Activated gamma-delta T cell treated with Interleukin-2 at 50 U/mL for 16 hours (primary cell): ENCODE measurements at places on chromosomes 11 and 22.

DNA sequence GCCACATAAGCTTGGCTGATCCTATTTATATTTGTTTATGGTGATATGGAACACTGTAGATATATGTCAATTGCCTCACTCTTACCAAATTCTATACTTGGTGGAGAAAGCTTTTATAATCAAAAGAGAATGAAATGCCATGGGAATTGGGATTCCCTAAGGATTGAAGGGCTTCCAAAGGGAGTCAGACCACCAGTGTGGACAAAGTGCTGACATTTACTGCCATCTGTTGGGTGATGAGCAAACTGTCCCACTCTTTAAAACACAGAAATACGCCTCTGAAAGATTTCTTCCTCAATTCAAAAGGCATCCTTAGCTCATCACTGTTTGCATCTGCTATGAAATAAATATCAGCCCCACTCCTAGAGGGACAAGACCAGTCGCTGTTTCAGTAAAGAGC, 7.1 kb downstream of the SLC1A2 start:
- DNase-seq, result no peak

DNA sequence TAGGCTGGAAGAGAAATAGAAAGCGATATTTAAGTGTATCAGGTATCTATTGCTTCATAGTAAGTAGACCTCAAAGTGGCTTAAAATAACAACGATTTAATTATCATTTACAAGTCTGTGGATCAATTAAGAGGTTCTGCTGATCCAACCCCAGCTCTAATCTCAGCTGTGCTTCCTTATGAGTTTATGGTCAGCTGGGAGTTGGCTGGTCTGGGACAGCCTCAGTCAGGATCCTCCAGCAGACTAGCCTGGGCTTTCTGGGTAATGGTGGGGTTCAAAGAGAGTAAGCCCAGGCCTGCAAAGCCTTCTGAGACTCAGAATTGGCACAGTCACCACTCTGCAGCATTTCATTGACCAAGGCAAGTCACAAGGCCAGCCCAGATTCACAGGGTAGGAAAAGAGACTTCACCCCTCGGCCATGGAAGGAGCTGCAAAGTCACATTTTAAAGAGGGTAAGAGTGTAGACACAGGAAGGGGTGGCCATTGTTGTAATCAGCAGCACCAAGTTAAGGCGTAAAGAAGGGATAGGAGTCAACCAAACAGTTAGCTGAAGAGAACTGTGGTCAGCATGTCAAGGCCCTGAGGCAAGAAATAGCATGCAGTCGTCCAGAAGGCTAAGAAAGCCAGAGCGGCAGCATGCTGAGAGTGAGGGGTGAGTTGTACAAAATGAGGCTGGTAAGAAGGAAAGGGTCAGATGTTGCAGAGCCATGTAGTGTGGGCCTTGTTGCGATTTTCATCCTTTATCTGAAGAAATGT, 168.2 kb downstream of the ETS1 start:
- no peak for DNase-seq

DNA sequence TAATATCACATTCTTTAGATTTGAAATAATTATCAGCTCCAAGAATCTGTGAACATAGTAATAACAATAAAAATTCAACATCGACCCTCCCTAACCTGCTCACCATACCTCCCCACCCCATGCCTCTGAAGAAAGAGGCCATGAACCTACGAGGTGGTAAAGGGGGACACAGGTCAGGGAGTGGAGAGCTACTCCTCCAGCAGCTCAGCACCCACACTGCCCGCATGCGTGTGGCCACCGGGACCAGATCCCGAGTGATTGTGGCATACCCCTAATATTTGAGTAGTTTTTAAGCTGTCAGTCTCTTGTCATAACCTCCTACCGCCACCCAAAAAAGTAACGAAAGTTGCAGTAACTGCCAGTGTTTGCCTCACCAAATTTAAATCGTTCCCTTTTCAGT, 16.8 kb upstream of the ADSL start:
- DNase-seq, result no peak

DNA sequence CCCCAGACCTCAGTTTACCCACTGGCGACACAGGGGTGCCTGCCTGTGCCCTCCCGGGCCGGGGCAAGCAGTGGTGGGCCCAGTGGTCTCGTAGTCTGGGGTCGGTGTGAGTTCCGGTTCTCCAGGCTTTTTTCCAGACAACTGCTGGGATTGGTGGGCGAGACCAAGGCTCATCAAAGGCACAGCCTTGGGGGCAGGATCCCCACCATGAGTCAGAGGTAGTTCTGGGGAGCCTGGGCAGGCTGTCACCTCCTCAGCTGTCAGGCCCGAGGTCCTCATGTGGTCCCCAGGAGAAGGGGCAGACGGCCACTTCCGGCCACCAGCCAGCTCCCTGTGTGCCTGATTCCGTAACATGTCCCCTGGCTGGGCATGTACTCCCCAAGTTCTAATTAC, 827 bp upstream of the MUC2 start:
- no peak for DNase-seq

DNA sequence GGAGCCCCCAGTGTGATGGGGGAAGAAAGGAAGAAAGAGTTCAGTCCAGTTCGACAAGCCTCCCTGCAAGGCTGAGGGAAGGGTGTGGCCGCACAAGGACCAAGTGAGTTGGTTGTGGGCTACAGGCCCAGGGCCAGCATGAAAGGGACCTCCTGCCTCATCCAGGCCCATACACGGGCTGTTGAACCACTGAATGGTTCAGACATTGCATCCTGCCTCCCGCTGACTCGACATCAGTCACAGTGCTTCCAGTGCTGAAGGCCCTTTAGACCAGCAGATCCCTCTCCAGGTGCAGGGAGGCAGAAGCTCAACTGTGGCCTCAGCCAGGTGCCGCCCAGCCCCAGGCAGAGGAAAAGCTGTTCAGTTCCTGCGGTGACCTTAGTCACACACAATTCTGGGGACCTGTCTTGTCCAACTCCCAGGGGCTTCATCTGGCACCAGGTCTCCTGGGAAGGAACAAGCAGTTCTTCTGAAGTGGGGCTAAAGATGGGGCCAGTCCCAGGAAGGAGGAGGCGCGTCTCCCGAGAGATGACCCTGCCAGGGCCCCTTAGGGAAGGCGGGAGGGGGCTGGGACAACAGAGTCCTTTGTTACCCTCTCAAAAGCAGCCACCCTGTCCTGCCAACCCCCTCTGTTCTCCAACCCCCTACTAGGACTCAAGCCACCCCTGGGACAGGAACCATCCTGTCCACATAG, 6.6 kb downstream of the ARRB1 start:
- DNase-seq, result no peak

- DNase-seq, result no peak
Measured at GRCh38 chr22:50583294-50583861, 729 bp upstream of the CHKB start.

DNA sequence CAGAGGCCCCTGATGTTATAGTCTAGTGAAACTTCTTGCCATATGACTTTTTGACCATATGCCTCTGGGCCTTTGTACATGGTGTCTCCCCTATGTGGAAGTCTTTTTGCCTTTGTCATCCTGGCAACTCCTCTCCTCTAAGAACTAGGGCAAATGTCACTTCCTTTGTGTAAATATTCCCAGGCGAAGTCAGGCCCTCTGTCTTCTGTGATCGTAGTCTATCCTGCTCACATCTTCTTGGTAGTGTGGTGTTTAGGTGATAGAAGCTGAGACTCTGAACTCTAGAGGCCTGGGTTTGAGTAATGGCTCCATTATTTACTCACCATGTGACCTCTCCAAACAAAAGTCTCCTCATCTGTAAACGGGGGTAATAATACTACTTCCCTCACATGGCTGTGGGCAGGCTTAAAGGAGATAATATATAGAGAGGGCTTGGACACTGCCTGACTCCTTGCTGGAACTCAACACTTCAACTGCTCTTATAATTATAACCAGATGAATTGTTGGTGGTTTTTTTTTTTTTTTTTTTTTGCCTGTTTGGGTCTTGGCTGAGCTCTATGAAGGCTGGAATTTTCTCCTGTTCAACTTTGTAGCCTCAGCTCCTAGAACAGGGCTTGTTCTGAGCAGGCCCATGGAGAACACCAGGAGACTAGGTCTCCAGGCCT, 43.8 kb downstream of the INSC start:
- DNase-seq, result no peak

GRCh38 chr11:113673550-113674396, 32.3 kb downstream of the TMPRSS5 start:
- no peak for DNase-seq

GRCh38 chr22:26563022-26563421, 26.9 kb downstream of the TPST2 start:
- no peak for DNase-seq

GRCh38 chr11:69791276-69792180, 16.4 kb upstream of the FGF4 start:
- no peak for DNase-seq

GRCh38 chr11:20762116-20762844, 92.9 kb downstream of the NELL1 start:
- no peak for DNase-seq
